Lung (tissue), 17 donors: ENCODE measurements at places on chromosomes 1 and 21. TPM values are rescaled to one million over a fixed set of nuclear protein-coding genes. Genes with fewer than 3 reads are reported as not detected.

GRCh38 chr21:14572204-14572780 is 26.2 kb upstream of the SAMSN1 start:
- DNase-seq, result no peak

DNA sequence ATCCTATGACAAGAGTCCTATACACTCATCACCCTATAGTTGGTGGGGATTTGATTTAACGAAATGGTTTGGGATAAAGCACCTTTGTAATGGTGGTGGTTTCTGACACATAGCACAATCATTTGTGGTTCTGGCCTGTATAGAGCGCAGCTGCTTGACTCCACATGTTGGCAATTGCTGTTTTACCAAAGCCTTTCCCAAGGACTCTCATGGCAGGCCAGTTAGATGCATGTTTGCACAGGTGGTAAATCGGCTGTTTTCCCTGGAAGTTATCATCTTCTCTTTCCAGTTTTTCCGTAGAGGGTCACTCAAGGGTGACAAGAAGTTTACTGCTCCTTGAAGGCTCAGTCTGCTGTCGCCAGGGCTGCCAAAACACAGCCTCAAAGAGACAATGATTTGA is 17.1 kb upstream of the XPR1 start:
- DNase-seq, result no peak

GRCh38 chr21:25916226-25916625 is 181.5 kb downstream of the GABPA start:
- no peak for DNase-seq

GRCh38 chr1:156160743-156161171 is 7.4 kb downstream of the SEMA4A start:
- DNase-seq, result peak; percentile 92

- DNase-seq, result peak; percentile 83
These were observed 9.0 kb downstream of the C1orf105 start for GRCh38 chr1:172429331-172430127.

- no peak for DNase-seq
These were observed 85.1 kb upstream of the LMO4 start for GRCh38 chr1:87243573-87243972.

DNA sequence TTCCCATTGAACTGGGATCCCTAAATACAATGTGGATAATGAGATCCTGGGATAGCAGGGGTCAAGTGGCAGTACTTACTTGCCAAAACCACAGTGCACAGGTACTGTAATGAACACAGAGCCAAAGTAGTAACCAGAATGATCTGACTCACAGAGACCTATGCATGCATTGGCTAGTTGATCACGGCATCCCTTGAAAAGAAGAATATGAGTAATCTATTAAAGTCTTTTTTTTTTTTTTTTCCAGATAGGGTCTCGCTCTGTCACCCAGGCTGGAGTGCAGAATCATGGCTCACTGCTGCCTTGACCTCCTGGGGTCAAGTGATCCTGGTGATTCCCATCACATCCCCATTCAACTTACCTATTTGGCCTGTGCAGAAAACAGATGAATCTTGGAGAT is 29.4 kb upstream of the EIF4G3 start:
- DNase-seq, result no peak

DNA sequence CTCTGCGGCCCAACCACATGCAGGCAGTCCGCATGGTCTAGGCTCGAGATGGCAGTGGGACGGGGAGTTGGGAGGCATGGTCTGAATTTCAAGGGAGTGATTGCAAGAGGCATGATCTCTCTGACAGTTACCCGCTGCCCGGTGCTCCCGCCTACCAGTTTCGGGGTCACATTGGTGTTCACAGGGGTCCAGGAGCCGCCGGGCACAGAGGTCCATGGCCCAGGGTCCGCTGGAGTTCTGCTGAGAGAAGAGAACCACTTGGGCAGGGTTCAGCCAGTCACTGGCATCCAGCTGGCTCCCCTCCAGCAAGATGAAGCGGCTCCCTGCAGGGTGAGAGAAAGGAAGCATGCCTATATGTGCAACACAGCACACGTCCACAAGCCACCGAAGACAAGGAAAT is 141.3 kb downstream of the ASTN1 start:
- no peak for DNase-seq

DNA sequence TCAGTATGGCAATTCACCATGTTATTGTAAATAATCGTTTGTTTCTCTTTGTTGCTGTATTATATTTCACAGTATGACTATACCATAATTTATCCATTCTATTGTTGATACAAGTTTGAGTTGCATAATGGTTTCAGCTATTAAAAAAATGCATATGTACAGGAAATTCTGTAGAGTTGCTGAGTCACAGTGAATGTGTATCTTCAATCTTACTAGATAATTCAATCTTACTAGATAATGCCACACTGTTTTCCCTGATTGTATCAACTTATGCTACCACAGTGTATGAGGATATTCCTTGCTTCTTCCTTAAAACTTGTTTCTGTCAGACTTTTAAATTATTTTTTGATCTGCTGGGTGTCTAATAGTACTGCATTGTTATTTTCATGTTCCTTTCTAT is 3.5 kb upstream of the COA6 start:
- no peak for DNase-seq

- DNase-seq, result no peak
These were observed 6.6 kb upstream of the NSUN4 start for GRCh38 chr1:46334030-46334384.

DNA sequence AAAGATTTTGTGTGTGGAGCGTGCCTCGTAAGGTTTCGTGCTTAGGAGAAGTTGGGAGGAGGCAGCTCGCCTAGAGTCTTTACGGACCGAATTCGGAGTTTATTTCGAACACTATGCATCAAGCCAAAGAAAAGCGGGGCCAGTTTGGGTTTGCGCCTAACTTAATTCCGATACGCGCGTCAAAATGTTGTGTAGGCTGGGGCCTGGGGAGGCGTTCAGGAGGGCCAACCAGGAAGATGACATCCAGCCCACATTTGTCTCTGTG is 6.4 kb downstream of the FOXD2 start:
- no peak for DNase-seq

DNA sequence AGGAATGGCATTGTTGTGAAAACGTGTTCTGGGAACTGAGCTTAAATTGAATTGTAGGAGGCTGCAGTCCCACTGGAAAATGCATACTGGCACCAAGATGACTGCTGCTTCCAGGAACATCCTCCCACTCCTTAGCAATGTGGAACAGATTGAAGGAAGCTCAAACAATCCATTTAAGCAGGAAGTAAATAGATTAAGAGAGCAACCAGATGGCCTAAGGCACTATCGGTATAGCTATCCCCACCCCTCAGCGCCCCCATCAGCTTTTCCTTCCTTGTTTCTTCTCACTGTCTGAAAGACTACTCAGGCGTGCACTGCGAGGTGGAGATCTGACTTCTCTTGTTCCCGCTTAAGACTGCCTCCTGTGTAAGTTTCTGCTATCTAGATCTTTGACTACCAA is 4.0 kb upstream of the IFI16 start:
- peak; percentile 54 for DNase-seq

GRCh38 chr1:153880962-153881361 is 41.8 kb downstream of the GATAD2B start:
- DNase-seq, result peak; percentile 99

DNA sequence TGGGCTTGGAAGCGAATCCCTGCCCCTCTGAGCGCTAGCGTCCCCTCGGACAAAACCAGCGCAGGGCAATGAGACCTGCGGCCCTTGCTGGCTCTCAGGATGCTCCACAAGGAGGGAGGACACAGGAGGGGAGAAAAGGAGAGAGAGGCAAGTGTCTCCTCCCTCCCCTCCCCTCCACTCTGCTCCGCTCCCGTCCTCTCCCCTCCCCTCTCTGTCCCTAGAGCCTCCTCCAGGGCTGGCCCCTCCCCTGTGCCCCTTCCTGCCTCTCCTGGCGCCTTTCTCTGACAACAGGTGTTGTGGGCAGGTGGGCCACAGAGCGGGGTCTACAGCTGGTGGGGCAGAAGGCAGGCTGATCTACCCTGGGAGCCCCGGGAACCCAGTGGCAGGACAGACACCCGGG is 35.2 kb downstream of the TP73 start:
- no peak for DNase-seq

DNA sequence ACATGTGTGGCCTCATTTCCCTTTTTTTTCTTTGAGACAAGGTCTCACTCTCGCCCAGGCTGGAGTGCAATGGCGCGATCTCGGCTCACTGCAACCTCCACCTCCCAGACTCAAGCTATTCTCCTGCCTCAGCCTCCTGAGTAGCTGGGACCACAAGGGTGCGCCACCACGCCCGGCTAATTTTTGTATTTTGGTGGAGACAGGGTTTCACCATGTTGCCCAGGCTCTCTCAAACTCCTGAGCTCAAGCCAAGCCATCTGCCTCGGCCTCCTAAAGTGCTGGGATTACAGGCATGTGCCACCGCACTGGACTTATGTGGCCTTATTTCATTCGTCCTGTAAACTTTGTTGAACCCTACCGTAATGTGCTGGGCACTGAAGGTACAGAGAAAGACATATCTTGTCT is 569 bp upstream of the WARS2 start:
- peak; percentile 37 for DNase-seq

- no peak for DNase-seq
These were observed 1643.8 kb downstream of the MRPL39 start for GRCh38 chr21:23963454-23963853.

GRCh38 chr1:19557609-19558051 is 72.3 kb upstream of the CAPZB start:
- no peak for DNase-seq

DNA sequence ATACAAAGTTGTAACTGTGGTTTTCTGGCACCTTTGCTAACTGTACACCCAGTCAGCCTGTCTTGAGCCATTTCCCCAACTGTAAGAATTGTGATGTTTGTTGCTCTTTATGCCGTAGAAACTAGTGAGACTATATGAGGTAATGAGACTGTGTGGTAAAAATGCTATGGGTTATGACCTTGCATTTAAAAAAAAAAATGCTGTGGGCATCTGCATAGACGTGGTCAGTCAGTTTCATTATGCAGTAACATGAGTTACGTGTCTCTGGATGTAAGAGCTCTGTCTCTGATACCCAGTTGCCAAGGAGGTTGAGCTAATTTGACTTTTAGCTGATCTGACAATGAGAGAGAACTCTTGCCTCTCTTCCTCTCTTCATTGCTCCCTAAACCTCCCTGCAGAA is 80.6 kb upstream of the LAMC2 start:
- DNase-seq, result peak; percentile 76

DNA sequence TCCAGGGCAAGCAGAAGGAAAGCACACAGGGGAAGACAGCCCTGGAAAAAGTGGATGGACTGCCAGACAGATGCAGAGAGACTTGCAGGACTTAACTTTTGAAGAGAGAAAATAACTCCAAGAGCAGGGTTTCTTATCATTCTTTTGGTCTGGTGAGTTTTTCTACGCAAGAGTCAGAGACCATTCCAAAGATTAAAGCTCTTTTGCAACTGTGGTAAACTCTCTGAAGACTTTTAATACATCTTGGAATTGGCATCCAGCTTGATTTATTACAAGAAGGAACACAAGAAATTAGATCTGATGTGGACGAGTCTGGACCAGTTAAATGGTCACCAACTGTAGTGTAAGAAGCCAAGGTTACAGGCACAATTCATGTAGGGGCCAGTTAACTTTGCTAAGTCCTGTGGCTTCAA is 153.4 kb downstream of the SIPA1L2 start:
- no peak for DNase-seq

DNA sequence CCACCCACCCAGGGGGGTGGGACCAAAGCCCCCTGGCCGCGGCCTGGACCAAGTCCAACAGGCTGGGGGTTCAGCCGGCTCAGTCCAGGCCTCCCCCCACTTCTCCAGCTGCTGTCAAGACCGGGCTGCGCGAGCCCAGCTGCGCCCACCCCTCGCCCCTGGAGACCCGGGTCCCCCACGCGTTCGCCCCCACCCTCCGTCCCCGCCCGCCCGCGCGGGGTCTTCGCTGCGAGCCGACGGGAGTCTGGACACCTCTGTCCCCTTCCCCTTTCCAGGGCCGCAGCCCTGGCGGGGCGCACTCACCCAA is 253 bp downstream of the RAP1GAP start:
- no peak for DNase-seq

DNA sequence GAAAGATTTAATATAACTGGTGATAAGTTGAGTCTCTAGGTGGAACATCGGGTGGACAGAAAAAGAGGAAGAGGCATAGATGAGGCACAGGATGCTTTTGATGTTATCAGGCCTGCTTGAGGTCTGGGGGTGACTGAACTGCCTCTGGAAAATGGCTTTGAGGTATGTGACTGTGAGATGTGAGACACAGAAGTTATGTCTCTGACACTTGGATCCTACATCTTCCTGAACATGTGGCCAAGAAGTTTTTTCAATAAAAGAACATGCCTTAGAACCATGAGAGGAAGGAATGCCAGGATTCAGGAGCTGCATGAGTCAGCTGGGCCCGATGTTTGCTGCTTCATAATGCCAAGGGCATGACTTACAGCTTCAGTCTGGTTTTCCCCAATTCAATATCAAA is 11.5 kb upstream of the AIM2 start:
- no peak for DNase-seq

- DNase-seq, result no peak
These were observed 197.7 kb downstream of the SMYD3 start for GRCh38 chr1:246309247-246309884.

DNA sequence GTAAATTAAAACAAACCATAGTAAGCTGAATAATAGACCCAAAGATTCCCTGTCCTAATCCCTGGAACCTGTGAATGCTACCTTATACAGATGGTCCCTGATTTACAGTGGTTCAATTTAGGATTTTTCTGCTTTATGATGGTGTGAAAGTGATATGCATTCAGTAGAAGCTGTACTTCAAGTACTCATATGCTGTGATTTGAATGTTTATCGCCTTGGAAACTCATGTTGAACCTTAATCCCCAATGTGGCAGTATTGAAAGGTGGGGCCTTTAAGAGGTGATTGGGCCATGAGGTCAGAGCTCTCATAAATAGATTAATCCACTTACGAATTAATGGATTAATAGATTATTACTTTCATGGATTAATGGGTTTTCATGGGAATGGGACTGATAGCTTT is 10.6 kb upstream of the RRP15 start:
- no peak for DNase-seq

GRCh38 chr21:38352536-38353219 is 95.9 kb downstream of the KCNJ15 start:
- DNase-seq, result peak; percentile 73

DNA sequence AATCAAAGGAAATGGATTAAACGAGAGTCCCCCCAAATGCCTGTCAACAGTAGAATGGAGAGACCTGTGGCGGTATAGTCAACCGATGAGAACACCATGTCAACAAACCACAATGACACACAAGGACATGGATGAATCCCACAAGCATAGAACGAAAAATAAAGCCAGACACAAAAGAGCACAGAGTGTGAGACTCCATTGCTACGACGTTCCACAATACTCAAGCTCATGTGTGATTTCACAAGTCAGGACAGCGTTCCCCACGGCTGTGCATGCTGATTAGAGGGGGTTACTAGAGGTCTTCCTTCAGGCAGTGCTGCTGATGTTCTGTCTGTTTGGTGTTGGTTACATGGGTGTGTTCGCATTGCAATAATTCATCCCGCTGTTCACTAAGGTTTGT is 5.8 kb upstream of the PLA2G2D start:
- DNase-seq, result no peak

NT5C1A gene
- total RNA-seq, result not detected

ACOT11 gene
- total RNA-seq, result 12.2 TPM

XCL2 gene
- total RNA-seq, result 1.2 TPM

NFASC gene
- 11.2 TPM for total RNA-seq

TSPEAR gene
- 2.1 TPM for total RNA-seq

SPATA45 gene
- total RNA-seq, result not detected

GPR161 gene
- total RNA-seq, result 8.4 TPM

NPHS2 gene
- not detected for total RNA-seq

MNDA gene
- 27.2 TPM for total RNA-seq

CR2 gene
- total RNA-seq, result 0.34 TPM

PADI1 gene
- not detected for total RNA-seq

PLEKHO1 gene
- total RNA-seq, result 41.6 TPM

LCE2B gene
- total RNA-seq, result not detected

FCGR3A gene
- total RNA-seq, result 110 TPM

OR14C36 gene
- not detected for total RNA-seq
